ENCODE measurements at places on chromosomes 11 and 22. TPM values are rescaled to one million over a fixed set of nuclear protein-coding genes. Genes with fewer than 3 reads are reported as not detected.

DNA sequence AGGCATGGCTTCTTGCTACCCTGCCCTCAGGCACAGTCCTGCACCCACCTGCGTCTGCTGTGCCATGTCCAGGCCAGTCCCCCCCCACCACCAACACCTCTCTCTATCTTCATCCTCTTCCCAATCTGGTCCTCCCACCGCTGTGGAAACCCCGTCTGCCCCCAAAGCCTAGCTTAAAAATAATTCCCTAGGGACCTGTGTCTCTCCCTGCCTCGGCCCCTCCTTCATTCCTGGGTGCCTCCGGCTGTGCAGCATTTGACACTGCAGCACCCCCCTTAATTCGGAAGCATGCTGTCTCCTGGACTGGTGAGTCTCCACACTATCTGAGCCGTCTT, 2.5 kb upstream of the ASCL2 start:
- no peak for DNase-seq

Gene OR52E4
- not detected for total RNA-seq

DNA sequence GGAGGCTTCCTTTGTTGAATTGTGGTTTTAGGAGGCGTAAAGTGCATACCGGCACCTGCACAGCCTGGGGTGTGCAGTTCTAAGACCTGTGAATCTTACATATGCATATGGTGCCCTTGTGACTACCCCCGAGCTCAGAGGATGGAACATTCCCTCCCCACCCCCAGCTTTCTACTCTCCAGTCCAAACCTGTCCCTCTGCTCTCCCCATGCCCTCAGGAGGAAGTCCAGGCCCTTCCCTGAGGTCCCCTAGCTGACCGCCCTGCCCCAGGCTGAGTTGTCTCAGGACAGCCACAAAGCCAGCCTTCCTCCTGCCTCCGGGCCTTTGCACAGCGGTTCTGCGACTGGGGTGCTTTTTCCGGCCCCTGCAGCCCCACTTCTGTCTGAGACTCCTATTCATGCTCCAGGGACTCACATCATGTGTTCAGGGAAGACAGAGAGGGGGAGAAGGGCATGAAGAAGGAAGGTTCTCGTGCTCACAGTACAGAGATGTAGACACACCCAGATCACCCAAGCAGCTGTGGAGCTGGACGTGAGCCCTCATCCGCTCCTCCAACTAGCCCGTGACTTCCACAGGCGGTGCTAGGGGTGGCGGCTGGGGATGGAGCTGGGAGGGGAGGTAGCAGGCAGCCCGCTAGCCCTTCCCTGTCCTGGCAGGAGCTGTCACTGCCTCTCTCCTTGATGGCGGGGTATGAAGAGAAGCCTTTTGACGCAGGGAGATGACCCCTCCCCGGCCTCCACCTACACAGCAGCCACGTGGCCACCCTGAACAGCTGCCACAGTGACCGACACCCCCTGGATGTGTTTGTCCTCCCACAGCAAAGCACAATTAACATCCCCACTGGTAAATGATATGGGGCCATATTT, 50.8 kb downstream of the FLRT1 start:
- DNase-seq, result no peak

- DNase-seq, result no peak
Observed at GRCh38 chr11:131811383-131811782, 441.0 kb downstream of the NTM start.

DNA sequence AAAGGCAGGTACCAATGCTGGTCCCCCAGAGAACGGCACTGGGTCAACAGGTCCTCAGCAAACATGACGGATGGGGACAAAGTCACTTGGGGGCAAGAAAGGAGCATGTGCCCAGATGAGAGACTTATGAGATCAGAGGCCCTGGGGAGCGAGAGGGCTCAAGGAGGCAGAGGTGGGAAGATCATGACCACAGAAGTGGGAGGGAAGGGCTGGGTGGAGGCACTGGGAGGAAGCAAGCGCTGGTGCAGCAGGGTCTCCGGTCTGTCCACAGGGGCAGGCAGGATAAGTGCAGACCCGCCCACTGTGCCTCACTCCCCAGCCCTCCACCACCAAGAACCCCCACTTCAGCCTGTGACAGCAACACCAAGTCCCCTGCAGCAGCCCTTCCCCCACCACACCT, 10.9 kb downstream of the ELFN2 start:
- DNase-seq, result no peak

Gene SAA4
- total RNA-seq, result 4.1 TPM

GRCh38 chr11:69878927-69879728, 59.9 kb upstream of the FGF3 start:
- DNase-seq, result peak; percentile 69

All from mesenteric fat pad (tissue), 1 donor.